HS-27A (cell line): ENCODE measurements at places on chromosomes 4 and X.
A peak's percentile ranks its signal among the peaks of the same experiment; 100 is the strongest.

DNA sequence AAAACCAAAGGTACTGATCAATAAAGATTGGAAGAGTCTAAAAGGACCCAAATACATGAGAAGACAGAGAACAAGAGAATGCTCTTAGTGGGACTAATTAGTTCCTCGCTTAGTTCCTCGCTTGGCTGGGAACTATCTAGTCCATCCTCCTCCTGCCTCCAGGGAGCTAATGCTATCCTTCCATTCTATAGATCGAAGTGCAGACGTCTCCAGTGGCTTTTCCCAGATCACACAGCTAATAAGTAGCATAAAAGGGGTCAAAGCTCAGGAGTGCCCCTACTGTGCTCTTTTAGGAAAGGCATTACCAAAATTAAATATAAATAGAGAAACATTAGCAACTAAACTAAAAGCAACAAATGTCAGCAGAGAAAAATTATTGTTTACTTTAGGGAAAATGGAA, 42.3 kb upstream of the PPARGC1A start:
- no peak for DNase-seq

GRCh38 chrX:4094926-4095325, 381.5 kb upstream of the PRKX start:
- DNase-seq, result no peak

GRCh38 chrX:103688946-103689345, 2.4 kb upstream of the MORF4L2 start:
- no peak for DNase-seq

GRCh38 chr4:75722417-75722816, 2.0 kb upstream of the USO1 start:
- DNase-seq, result no peak

GRCh38 chrX:39907964-39908661, 189.6 kb downstream of the BCOR start:
- peak; percentile 79 for DNase-seq

DNA sequence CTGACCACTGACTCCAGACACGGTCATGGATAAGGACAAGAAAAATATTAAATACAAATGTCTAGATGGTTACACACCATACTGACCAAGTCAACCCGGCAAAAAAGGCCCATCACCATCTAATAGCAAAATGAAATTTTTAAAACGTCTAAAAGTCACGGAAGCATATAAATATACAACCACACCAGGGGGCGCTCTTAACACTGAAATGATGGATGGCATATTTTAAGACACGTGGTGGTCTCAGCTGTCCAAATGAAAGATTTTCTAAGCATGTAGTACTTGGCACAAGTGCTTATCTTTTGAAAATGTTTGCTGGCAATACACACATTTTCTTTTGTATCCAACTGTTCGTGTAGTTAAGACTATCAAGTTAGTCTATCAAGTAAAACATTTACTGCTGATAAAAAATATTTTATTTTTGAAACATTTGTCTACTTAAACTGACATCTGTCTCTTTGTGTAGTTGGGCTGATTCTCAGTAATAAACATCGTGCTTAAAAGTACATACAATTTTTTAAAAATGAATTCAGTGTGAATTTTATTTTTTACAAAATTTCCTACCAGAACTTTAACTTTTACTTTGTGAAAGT, 64.6 kb downstream of the COX7B2 start:
- DNase-seq, result peak; percentile 58

DNA sequence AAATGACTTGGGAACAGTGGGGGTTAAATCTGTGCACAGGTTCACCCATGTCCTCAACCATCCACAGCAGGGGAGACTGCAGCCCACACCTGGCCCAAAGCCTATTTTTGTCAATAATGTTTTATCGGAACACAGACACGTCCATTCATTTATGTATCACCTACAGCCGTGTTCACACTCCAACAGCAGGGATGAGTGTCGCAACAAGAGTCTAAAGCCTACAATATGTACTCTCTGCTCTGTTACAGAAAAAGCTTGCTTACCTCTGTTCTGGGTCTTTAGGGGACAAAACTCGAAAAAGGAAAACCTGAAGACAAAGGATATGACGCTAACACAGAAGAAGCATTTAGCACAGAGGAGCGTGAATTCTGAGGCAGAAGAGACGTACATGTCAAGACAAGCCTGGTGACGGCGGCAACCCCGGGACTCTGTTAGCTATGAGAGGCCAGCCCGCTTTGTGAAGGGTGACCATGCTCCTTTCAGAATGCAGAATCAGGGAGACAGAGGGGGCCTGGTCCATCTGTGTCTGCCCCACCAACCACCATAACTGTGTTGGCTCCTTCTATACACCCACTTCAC, 45.5 kb downstream of the AFAP1 start:
- no peak for DNase-seq

DNA sequence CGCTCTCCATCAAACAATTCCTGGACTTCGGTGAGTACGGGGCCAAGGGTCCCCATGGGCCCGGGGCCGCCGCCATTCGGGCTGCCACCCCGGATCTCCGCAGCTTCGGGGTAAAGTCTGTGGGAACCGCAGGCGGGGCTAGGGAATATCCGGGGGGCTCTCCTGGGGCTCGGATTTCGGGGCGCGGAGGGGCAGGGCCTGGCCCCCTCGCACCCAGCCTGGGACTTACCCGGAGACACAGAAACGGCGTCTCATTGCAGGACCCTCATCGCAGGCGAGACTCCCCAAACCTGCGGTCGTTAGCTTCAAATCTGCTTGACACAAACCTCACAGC, 413 bp downstream of the PDK3 start:
- DNase-seq, result no peak

- no peak for DNase-seq
These were observed 332.6 kb downstream of the DTHD1 start for GRCh38 chr4:36614011-36614410.

DNA sequence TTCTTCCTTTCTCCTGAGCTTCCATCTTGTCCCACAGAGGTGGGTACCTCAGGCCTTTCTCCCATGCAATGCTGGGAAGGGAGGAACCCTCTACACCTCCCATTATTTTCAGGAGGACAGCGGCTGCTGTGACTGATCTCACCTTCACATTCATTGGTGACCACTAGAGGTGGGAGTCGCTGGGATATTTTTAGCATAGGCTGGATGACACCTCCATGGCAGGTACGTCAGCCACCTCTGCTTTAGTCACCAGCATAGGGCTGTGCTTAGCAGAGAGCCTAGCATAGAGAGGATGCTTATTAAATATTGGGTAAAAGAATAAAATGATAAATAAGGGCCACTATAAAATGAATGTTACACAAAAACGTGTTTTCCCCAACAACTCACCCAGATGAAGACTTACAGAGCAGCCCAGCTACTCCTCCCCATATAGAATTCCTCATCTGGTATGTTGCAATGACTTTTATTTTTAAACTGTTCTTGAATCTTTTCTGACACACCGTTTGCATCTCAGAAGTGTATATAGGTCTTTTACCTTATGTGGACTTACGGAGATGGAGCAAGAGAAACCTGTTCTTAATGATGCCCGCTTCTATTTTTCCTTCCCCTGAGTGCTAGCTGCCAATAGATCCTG, 60.9 kb upstream of the SORBS2 start:
- DNase-seq, result no peak

DNA sequence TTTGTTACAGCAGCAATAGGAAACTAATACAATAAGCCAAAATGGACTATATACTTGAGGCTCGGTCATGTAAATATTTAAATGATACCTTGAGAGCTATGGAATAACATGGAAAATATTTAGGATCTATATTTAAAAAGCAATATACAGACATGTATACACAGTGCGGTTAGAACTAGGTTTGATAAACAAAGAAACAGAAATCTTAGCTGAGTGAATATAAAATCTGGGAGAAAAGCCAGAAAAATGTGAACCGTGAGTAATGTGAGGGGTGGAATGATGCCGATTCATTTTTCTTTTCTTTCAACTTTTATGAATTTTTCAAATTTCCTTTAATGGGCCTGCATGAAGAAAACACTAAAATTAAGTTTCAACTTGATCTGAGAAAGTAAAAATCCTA, 104.1 kb downstream of the ATXN3L start:
- DNase-seq, result no peak

- DNase-seq, result no peak
These were observed 306.5 kb downstream of the MAGEB5 start for GRCh38 chrX:26522501-26522900.

DNA sequence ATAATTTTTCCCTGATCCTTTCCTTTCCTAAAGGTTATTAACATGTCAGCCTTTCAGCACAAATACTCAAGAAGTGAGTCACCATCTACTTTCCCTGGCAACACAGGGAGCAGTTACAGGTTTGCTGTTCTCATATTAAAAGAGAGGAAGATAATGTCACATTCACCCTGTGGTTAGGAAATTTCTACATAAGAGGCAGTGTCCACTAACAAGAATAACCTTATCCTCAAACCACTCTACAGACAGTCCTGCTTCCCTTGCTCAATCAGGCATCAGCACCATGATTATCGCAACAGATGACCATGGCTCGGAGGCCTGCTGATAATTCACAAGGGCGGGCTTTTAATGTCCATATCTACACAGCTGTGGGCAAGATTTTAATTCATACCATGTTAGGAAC, 30.9 kb downstream of the RNF150 start:
- peak; percentile 20 for DNase-seq

DNA sequence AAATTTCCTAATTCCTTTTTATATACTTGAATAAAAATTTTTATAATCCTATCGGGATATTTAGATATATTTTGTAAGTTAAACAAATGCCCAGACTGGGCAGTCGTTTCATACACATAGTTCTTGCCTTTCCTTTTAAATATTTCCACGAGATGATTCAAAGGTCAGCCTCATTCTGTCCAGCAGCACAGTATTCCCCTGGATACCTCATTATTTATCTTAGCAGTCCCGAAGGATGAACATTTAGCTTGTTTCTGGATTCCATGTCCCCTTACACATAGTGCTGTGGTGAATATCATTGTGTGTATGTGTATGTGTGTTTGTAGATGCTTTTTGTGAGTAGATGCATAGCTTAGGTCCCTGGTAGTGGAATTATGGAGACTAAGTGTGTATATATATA, 38.3 kb downstream of the RAPGEF2 start:
- DNase-seq, result no peak

DNA sequence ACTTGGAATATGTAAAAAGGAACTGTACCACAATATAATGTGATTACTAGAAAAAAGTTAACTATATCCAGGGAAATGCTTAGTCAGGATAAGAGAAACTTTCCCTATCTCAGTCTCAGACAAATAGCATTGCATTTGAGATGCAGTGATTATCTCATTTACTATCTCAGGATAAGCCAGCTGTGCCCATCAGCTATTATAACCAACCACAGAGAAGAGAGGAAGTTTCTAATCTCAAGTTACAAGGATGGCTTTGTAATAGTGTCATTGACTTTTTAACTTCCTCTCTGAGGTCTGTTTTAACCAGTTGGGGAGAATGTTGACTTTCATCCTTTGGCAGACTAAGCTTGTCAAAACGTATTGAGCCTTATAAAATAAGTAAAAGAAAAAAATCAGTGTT, 56.5 kb downstream of the SNX25 start:
- DNase-seq, result no peak

- DNase-seq, result no peak
These were observed 388.4 kb upstream of the SPOCK3 start for GRCh38 chr4:167622481-167623240.

DNA sequence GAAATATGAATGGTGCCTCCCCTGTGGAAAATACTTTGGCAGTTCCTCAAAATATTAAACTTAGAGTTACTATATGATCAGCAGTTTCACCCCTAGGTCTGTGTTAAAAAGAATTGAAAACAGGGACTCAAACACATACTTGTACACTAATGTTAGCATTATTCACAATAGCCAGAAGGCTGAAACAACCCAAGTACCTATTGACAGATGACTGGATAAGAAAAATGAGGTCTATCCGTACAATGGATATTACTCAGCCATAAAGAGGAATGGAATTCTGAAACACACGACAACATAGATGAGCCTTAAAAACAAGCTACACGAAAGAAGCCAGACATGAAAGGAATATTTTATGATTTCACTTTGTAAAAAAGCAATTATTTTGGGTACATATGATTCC, 54.9 kb downstream of the PGRMC2 start:
- DNase-seq, result no peak

DNA sequence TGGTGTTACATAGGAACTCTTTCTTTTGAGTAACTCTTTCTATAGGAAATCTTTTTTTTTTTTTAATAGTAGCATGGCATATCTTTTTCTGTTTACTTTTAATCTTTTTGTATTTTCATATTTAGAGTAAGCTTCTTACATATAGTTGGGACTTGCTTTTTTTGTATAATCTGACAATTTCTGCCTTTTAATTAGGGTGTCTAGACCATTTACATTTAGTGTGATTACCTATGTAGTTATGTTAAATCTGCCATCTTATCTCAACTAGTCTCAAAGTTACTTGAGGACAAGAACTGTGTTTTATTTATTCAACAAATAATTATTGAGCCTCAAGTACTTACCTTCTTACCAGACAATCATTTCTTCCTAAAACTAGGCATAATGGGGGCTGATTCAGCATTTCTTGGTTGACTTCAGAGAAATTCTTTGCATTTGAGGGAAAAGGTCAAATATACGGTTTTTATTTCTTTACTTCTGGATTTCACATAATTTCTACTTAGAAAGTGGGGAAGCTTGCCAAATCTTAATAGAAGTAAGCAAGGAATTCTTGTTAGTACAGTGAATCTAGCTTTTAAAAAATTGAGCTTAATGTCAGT, 28.6 kb downstream of the MND1 start:
- DNase-seq, result no peak

GRCh38 chr4:19803406-19803805, 448.3 kb upstream of the SLIT2 start:
- no peak for DNase-seq

DNA sequence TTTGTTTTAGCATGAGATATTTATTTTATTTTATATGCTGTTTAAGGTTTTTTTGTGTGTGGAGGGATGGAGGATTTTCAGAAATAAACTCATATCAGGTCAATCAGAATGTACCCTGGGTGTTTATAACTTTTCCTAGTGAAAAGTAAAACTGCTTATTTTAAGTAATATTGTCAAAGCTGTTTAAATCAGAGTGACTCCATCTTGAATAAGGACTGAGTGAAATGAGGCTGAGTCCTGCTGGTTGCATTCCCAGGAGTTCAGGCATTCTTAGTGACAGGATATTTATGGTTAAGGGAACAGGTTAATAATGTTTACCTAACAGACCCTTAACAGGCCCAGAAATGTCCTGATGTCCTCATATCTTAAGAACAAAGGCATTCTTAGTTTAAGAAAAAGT, 1160.9 kb upstream of the PCDH7 start:
- DNase-seq, result no peak
